Type B pancreatic cell (in vitro differentiated cells): ENCODE measurements at places on chromosomes 6 and 20. TPM values are rescaled to one million over a fixed set of nuclear protein-coding genes. Genes with fewer than 3 reads are reported as not detected.

DNA sequence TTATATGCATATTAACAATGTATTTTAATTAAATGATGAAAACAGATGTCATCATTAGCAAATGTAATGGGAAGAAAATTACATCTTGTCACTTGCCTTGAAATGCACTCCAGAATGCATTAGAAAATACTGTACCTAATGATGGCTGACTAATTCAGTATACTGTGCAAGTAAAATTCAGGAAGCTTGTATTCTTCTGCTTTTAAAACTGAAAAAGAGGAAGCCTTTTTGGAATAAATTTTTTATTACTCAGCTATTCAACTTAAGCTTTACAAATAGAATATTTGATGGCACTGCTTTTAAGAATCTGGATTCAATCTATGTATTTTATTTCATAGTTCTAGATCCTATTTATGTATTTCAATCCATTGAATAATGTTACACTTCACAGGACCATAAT is 195.5 kb downstream of the RIMS1 start:
- no peaks in the 10 kb centered on the region for H3K36me3 ChIP-seq
- H3K4me1 ChIP-seq, result no peaks in the 10 kb centered on the region
- H3K4me3 ChIP-seq, result no peak overlapping the region
- DNase-seq, result no peak

DNA sequence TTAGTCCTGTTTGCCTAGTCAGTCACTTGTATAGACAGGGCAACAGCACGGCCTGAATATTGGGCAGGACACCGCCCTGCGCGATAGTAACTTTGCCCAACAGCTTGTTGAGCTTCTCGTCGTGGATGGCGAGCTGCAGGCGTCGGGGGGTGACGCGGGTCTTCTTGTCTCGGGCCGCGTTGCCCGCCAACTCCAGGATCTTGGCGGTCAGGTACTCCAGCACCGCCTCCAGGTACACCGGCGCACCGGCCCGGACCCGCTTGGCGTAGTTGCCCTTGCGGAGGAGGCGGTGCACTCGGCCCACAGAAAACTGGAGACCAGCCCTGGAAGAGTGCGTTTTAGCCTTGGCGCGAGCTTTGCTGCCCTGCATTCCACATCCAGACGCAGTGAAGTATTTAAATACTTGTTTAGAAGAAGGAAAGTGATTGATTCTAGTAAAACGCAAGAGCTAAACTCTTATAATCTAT is 92.8 kb upstream of the BTN3A2 start:
- H3K27ac ChIP-seq, result no peak overlapping the region
- H3K27me3 ChIP-seq, result no peaks in the 10 kb centered on the region
- H3K4me3 ChIP-seq, result no peak overlapping the region
- peak; percentile 77 for DNase-seq

DNA sequence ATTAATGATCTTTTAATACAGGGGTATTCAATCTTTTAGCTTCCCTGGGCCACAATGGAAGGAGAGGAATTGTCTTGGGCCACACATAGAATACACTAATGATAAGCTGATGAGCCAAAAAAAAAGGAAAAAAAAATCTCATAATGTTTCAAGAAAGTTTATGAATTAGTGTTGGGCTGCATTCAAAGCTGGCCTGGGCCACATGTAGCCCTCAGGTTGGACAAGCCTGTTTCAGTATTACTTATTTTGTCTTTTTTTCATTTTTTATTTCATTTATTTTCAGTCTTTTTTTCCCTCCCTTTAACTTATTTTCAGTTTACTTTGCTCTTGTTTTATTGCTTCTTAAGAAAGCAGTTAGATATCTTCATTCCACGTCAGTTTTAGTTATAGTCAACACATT is 2171.8 kb upstream of the DEFB115 start:
- H3K4me1 ChIP-seq, result no peaks in the 10 kb centered on the region
- DNase-seq, result no peak
- H3K27me3 ChIP-seq, result no peaks in the 10 kb centered on the region
- no peaks in the 10 kb centered on the region for H3K36me3 ChIP-seq

GRCh38 chr6:152423216-152424103 is 213.7 kb downstream of the SYNE1 start:
- H3K36me3 ChIP-seq, result no peaks in the 10 kb centered on the region
- DNase-seq, result no peak
- no peaks in the 10 kb centered on the region for H3K27me3 ChIP-seq
- H3K27ac ChIP-seq, result no peak overlapping the region

DNA sequence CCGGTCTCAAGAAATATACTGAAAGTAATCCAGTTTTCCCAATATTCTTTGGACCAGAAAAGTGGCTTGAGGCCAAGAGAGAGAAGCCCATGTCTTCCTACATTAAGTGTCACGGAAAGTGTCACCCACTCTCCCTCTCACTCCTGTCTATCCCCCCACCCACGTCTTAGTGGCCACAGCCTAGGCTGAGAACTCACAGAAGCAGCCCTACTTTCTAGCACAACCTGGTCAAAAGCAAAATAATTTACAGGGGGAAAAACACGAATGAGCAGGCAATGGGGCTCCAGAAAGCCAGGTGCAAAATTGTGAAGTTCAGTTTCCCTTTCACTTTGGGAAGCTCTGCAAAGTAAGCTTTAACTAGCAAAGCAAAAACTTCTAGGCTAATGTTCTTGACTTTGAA is 118.0 kb downstream of the OPRM1 start:
- no peak overlapping the region for H3K4me3 ChIP-seq
- DNase-seq, result no peak
- no peak overlapping the region for H3K27ac ChIP-seq
- H3K36me3 ChIP-seq, result no peaks in the 10 kb centered on the region
- no peaks in the 10 kb centered on the region for H3K27me3 ChIP-seq

The AKAP12 gene
- total RNA-seq, result 67.4 and 138 TPM in 2 replicates

The BFSP1 gene
- 1.8 and 1.9 TPM in 2 replicates for total RNA-seq

The VIP gene
- total RNA-seq, result not detected in 2 replicates

- H3K27ac ChIP-seq, result no peak overlapping the region
- H3K4me3 ChIP-seq, result no peak overlapping the region
- H3K27me3 ChIP-seq, result no peaks in the 10 kb centered on the region
- H3K36me3 ChIP-seq, result no peaks in the 10 kb centered on the region
- H3K4me1 ChIP-seq, result peaks cover 4% of the 10 kb centered on the region
These were observed 586.8 kb upstream of the JAG1 start for GRCh38 chr20:11260611-11261010.

The UBE2C gene
- 46.4 and 136 TPM in 2 replicates for total RNA-seq

The C20orf202 gene
- total RNA-seq, result 0.24 and 0.33 TPM in 2 replicates

DNA sequence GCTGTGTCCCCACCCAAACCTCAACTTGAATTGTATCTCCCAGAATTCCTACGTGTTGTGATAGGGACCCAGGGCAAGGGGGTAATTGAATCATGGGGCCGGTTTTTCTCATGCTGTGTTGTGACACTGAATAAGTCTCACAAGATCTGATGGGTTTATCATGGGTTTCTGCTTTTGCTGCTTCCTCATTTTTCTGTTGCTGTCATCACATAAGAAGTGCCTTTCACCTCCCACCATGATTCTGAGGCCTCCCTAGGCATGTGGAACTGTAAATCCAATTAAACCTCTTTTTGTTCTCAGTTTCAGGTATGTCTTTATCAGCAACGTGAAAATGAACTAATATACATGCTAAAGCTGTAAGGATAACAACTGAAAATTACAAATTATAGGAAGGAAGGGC is 88.3 kb downstream of the CDYL start:
- peaks cover 3% of the 10 kb centered on the region for H3K4me1 ChIP-seq
- H3K4me3 ChIP-seq, result no peak overlapping the region
- DNase-seq, result no peak
- H3K27ac ChIP-seq, result no peak overlapping the region

The ZNF311 gene
- total RNA-seq, result 0.68 and 2.2 TPM in 2 replicates

DNA sequence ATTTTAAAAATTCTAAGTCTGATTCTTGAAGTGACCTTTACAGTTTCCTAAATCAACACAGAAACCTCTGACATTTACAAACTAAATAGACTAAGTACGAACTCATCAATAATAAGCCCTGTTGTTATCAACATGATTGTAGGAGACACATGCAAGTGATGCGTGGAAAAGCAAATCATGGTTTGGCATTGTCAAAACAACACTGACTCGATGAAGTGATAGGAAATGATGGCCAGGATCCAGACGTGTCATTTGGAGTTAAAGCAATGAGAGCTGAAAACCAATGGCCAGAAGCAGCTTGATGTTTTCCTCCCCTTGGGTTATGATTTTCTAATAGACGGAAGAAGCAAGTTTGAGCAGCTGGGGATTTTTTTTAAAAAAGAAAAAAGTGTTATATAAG is 117.4 kb upstream of the FAM184A start:
- H3K36me3 ChIP-seq, result peaks cover 18% of the 10 kb centered on the region
- H3K27ac ChIP-seq, result no peak overlapping the region
- DNase-seq, result no peak
- no peaks in the 10 kb centered on the region for H3K27me3 ChIP-seq
- H3K4me1 ChIP-seq, result peaks cover 14% of the 10 kb centered on the region
- H3K4me3 ChIP-seq, result no peak overlapping the region

The POLR3F gene
- total RNA-seq, result 8.5 and 10.7 TPM in 2 replicates

GRCh38 chr6:125544819-125545218 is 204.6 kb upstream of the HEY2 start:
- peaks cover 11% of the 10 kb centered on the region for H3K4me1 ChIP-seq
- no peak overlapping the region for H3K27ac ChIP-seq
- H3K27me3 ChIP-seq, result peaks cover 3% of the 10 kb centered on the region
- no peak overlapping the region for H3K4me3 ChIP-seq
- H3K36me3 ChIP-seq, result no peaks in the 10 kb centered on the region

DNA sequence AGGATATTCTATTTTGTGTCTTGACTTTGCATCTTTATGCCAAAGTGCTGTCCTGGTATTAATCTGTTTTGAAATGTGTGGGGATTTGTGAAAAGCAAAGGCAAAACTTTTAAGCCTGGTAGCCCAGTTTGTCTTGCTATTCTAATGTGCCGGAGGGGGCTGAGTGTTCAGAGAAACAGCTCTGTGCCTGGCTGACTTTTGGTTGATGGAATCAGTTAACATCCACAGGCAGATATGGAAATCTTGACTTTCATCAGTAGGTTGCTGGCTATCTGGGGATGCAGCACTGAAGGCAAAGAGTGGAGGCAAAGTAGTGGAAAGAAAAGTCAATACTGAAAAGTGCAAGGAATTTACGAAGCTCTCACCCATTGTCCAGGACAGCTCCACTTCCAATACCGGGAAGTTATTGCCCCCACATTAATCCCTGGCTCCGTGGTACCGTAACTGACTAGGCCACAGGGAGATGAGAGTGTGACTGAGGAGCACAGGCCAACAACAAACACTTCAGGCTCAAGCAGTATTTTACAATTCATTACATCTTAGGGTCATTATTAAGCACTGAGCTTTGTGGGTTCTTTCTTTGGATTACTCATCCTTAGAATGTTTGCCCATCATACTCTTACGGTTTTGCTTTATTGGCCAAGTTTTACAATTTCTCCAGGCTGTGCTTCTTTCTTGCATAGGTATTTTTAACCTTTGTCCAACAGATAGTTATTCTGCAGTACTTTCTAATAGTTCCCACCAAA is 164.6 kb downstream of the MTFR2 start:
- peaks cover under 1% of the 10 kb centered on the region for H3K4me1 ChIP-seq
- H3K36me3 ChIP-seq, result no peaks in the 10 kb centered on the region
- no peak overlapping the region for H3K27ac ChIP-seq

- DNase-seq, result no peak
- H3K36me3 ChIP-seq, result no peaks in the 10 kb centered on the region
- peak overlapping the region; percentile 84 for H3K27ac ChIP-seq
- peak overlapping the region; percentile 84 for H3K4me3 ChIP-seq
- H3K27me3 ChIP-seq, result peaks cover 89% of the 10 kb centered on the region
These were observed 199.4 kb upstream of the ZNF184 start for GRCh38 chr6:27672113-27672799.

- no peak for DNase-seq
- H3K27ac ChIP-seq, result peak overlapping the region; percentile 41
- no peak overlapping the region for H3K4me3 ChIP-seq
- H3K4me1 ChIP-seq, result peaks cover 35% of the 10 kb centered on the region
- no peaks in the 10 kb centered on the region for H3K36me3 ChIP-seq
- peaks cover 38% of the 10 kb centered on the region for H3K27me3 ChIP-seq
These were observed 10.3 kb downstream of the PPP1R14C start for GRCh38 chr6:150152891-150153876.

The GUCA1A gene
- 0.41 and 0.57 TPM in 2 replicates for total RNA-seq

DNA sequence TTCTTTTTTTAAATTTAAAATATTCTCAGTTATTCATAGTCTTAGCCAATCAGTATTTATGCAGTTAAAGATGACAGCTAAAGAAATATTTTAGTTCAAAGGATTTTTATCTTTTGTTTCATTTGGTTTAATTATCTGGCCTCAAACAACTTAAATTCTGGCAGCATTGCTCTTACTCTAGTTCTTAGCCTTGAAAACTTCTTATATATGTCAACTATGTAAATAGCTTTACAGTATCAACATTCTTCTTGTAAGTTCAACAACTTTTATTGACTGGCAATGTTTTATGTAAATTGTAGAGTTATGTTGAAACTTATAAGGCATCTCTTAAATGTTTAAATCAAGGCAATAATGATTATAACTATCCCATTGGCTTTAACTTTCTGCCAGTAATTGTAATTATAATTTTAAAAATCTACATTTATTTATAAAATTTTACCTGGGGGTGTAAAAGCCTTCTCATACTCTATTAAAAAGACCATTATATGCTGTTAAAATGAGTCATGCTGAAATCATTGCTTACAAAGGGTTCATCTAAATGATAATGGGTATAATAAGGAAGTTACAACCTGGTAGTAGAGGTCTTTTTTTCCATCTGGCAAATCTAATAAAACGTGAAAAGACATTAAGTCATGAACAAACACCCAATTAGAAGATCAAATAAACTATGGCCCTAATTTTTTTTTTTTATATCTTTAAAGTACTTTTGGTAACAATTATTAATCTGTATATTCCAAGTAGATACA is 45.8 kb upstream of the FAM184A start:
- no peak overlapping the region for H3K27ac ChIP-seq
- peaks cover 7% of the 10 kb centered on the region for H3K27me3 ChIP-seq
- no peak overlapping the region for H3K4me3 ChIP-seq
- no peak for DNase-seq
- peaks cover 12% of the 10 kb centered on the region for H3K4me1 ChIP-seq

GRCh38 chr6:15389084-15389764 is 143.4 kb downstream of the JARID2 start:
- no peak for DNase-seq
- H3K27ac ChIP-seq, result peak overlapping the region; percentile 40
- no peaks in the 10 kb centered on the region for H3K27me3 ChIP-seq
- H3K4me3 ChIP-seq, result no peak overlapping the region
- peaks cover 13% of the 10 kb centered on the region for H3K36me3 ChIP-seq

The C20orf204 gene
- 3.0 and 7.4 TPM in 2 replicates for total RNA-seq

DNA sequence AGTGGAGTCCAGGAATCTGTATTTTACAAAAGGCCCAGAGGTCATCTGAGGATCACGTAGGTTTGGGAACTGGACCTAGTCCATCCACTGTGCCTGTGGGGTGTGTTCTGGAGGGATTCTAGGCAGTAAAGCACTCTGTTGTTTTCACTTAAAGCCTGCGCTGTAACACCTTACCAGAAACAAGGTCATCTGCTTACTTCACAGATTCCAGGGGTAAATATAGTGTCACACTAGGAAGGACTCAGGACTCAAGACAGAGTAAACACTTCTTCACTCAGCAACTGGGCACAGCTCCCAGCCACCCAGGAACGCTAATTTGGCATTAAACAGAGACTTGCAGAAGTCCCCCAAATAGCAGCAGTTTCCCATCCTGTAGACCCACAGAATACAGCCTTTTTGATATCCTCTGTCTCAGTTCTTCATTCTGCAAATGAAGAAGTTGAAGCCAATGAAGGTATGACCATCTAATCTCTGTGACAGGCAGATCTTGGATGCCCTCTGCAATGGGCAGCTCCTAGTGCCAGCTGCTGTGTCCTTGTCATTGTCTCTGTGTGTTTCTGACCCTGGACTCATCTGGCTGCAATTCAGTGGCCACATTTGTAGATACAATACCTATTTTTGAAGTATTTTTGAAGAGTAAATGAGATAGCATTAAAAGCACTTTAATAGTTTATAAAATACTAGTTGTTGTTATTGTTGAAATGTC is 129.1 kb downstream of the SLC24A3 start:
- peaks cover 4% of the 10 kb centered on the region for H3K36me3 ChIP-seq
- no peak overlapping the region for H3K27ac ChIP-seq
- peaks cover 15% of the 10 kb centered on the region for H3K4me1 ChIP-seq
- DNase-seq, result no peak
